ENCODE measurements at places on chromosomes 11 and 22.

DNA sequence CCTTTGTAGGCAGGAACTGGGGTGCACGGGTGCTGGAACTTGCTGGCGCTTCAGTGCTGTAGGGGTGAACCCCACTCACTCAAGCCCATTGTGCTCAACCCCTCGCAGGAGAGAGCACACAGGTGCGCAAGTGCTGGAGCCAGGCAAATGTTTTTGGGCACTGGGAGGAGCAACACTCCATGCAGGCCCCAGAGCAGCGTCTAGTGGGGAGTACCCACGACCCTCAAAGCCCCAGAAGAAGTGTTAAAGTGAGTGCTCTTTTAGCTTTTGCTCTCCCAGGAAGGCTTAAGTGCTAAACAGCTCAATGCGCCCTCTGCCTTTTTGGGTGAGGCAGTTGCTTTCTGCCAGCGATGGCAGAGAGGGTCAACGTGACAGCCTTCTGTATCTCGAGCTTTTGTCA lies 282.2 kb upstream of the ARHGAP42 start:
- DNase-seq, result no peak

GRCh38 chr22:32206774-32207758 lies 2.2 kb upstream of the RFPL2 start:
- no peak for DNase-seq

DNA sequence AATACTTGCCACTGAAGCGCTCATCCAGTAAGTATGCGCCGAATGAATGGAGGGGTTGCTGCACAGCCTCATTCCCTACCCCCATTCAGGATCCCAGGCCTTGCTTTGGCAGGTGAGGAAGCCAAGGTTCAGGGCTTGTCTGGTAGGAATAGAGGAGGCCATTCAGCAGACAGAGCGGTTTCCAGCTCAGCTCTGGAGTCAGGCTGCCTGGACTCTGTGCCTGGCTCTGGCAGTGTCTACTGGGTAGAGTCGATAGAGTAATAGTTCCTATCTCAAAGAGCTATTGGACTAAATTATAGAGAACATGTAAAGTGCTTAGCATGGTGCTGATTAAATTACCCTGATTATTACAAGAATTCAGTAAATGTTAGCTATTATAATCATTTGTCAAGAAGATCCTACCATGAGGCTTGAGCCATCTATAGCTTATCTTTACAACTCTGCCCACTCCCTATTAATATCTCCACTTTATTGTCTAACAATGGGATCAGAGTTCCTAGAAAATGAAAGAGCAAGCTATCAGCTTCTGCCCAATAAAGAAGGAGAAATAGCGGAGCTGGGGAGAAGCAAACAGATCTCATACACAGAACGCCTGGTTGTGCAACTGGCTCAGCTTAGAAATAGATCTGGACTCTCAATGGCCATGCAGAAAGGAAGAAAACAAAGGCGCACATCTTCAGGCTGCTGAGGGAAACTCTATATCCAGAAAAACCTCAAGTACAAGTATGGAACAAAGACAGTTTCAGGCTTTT lies 6.6 kb upstream of the SNX32 start:
- DNase-seq, result no peak

DNA sequence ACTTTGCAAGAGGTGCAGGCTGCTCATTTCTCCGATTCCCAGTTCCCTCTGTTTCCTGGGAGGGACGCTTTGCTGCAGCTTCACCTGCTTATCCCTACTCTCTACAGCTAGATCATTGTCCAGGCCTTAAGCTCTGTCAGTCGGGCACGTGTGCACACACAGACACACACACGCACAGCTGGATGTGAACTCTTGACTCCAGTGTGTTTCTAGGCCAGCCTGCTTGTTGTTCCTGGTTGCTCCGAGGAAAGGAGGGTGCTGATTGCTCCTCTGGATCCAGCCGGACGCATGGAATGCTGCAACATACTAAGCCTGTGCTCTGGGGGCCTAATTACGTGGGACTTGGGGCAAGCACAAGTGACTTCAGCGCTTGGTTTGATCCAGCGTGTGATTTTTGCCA lies 19.7 kb downstream of the ZNRF3 start:
- DNase-seq, result no peak

- no peak for DNase-seq
Observed at GRCh38 chr22:30445438-30446145, 20.0 kb downstream of the MTFP1 start.

DNA sequence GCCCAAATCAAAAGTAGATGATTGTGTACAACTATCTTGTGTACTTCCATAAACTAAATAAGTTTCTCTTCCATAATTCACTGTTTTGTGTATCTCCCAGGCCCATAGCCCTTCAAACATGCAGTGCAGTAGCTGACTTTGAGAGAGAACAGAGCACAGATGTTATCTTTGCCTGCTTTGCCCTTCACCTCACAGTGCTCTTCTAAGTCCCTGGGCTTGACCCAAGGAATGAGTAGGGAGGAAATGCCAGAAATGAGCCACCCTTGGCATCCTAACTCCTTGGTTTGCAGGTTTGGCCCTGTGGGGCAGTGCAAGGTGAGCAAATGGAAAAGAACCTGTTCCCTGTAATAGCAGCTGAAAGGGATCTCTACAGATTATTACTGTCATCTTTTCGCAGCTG lies 79.2 kb downstream of the STIM1 start:
- DNase-seq, result no peak

DNA sequence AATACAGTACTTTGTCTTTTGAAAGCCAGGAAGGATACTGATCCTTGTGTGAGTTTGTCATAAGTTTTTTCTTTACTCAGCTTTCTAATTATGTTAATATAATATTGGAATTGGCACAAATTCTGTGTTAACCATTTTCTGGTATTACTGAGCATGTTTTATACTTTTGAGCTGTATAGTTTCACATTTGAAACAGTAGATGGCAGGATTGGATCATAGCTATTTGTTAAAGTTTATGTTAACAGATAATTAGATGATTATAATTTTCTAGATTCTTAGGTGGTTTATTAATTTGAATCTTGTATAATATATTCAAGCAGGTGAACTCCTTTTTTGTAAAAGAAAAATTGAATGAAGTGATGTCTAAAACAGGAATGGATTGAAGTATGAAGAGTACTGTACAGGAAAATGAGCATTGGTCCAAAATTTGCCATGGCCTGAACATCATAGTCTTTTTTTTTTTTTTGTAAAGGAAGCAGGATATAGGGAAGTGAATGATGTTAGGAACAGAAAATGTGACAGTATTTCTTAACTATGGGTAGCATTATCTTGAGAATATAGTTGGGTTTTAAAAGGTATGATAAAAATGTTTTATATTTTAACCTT lies 102.0 kb downstream of the CYP2R1 start:
- no peak for DNase-seq

DNA sequence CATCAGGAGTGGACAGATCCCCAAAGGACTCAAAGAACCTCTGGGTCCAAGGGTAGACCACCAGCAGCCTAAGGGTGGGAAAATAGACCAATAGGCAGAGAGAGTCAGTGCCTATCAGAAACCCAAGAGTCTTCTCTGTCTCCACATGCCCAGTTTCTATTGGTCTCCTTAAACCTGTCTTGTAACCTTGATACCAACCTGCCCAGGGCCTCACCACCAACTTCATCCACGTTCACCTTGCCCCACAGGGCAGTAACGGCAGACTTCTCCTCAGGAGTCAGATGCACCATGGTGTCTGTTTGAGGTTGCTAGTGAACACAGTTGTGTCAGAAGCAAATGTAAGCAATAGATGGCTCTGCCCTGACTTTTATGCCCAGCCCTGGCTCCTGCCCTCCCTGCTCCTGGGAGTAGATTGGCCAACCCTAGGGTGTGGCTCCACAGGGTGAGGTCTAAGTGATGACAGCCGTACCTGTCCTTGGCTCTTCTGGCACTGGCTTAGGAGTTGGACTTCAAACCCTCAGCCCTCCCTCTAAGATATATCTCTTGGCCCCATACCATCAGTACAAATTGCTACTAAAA lies at the start of gene HBB:
Gene HBB (minus strand): TSS at position 340 of the 579 bp plus-strand sequence. CDS start 50 bp downstream, at position 290.
- DNase-seq, result no peak

- DNase-seq, result peak; percentile 17
Observed at GRCh38 chr11:120929664-120930154, 94.2 kb upstream of the TBCEL start.

GRCh38 chr11:118606844-118607228 lies 579 bp upstream of the PHLDB1 start:
- DNase-seq, result no peak

GRCh38 chr11:121801394-121801748 lies 314.6 kb downstream of the BLID start:
- DNase-seq, result no peak

GRCh38 chr22:39907047-39907446 lies 6.2 kb downstream of the GRAP2 start:
- DNase-seq, result no peak

DNA sequence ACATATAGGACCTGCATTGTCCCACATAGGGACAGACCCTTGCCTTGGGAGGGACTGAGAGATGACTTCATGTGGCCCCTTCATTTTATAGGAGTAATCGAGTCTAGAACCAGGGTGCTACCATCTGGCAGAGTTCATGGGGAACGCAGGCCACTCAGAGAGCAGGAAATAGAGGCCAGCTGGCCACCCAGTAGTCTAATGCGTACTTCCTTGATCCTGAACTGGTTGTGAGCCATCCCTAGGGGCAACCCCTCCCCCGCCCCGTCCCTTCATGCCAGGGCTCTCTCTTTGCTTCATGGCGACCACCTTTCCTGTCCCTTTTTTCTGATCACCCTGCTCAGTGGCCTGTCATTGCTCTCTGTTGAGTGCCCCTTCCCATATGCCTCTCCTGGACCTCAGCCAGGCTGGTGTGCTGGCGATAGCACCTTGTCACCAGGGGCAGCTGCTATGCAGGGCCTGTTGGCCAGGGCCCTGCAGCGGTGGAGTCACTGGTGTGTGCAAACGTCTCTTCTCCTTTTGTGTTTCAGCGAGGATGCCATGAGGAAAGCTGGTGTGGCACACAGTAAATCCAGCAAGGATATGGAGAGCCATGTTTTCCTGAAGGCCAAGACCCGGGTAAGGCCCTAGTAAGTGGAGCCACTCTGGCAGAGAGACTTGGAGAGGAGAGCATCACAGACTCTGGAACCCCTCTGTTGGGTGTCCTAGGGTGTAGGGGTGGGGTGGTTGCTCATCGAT lies 29.3 kb downstream of the MED15 start:
- DNase-seq, result no peak

- no peak for DNase-seq
Observed at GRCh38 chr11:66559142-66559865, 9.1 kb downstream of the CTSF start.

DNA sequence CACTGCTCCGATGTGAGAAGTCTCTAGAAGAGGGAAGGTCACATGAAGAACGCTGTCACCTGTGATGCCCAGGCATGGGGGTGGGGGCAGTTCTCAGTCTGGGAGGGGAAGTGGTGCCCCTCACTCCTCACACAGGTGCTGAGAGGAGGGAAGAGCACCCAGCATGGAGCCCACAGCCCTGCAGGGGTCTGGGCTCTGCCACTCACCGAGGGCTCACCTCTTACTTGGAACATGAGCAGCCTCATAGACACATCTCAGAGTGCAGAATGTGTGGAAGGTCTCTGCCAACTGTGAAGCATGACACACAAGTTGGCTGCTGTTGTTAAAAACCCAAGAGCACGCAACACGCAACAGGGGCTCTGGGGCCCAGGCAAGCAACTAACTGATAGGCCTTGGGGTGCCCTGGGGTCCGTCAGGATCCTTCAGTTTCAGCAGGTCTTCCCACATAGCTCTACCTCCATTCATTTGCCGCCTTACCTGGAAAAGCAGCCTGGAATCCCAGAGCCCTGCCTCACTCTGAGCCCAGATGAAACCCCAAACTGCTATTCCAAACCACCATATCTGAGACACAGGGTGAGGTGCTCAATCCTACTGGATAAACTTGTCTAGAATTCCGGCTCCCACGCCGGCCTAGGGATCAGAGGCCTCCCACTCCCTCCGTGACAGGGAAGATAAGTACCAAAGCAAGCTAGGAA lies 17.5 kb upstream of the TMPRSS4 start:
- DNase-seq, result no peak

- no peak for DNase-seq
Observed at GRCh38 chr11:134533511-134533910, 121.5 kb upstream of the B3GAT1 start.

DNA sequence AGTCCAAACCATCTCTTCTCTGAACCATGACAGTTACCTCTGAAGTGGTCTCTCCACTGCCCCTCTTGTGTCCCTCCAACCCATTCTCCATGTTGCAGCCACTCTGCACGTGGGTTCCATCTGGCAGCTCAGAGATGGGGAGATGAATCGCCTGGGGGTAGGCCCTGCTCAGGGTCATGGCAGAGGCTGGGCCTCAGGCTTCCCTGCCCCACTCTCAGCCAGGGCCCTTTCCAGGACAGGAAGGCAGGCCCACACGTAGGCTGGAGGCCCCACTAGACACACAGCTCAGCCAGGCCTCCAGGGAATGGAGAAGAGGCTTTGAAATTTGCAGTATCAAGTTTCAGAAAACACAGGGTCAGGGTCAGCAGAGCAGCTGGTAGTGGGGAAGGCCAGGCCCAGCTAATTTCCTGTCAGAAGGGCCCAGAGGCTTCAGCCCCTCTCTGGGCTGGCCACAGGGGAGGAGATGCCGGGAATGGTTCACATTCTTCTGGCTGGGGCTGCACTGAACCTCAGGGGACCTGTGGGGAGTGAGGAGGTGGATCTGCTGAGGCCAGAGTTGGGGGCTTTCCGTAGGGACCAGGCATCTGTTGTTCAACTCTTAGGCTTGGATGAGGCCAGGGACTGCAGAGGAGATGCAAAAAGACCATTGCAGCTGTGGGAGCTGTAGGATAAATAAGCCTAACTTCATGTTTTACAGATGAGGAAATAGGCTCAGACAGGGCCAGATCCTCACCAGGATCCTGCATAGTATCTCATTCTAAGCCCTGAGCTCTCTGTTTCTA lies 101.6 kb downstream of the SWAP70 start:
- DNase-seq, result no peak

- DNase-seq, result no peak
Observed at GRCh38 chr11:119359365-119360214, 13.1 kb upstream of the MFRP start.

- no peak for DNase-seq
Observed at GRCh38 chr22:19687561-19688300, 26.6 kb upstream of the SEPTIN5 start.

DNA sequence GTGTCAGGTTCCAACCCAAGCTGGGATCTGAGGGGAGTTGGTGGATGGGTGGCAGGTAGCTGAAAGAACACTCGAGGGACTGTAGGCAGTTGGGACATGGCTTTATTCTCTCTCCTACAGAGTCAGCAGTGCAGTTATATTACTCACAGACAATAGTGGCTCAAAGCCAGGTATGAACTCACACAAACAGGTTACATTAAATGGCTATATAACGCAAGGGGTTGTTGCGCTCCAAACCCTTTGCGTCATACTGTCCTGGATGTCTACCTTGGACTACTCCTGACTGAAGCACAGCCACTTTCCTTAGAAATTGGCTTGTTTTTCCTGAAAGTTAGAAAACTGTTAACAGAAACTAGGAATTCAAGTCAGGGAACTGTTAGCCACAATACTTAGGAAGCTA lies 66.4 kb upstream of the OR4B1 start:
- no peak for DNase-seq
